ENCODE measurements at places on chromosomes 1 and 21.

GRCh38 chr1:229015806-229016205 is 255.1 kb upstream of the RAB4A start:
- DNase-seq, result no peak

DNA sequence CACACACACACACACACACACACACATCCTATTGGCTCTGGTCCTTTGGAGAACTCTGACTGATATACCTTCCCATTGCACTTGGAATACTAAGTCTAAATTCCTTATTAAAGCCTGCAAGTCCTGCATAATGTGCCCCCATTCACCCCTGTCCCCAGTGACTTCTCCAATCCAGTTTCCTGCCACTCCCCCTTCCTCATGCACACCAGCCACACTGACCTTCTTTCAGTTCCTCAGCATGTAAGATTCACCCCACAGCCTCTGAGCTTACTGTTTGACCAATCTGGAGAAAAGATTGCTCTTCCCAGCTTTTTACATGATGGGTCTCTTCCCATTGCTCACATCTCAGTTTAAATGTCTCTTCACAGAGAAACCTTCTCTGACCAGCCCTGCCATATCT is 146.6 kb downstream of the TBX15 start:
- DNase-seq, result no peak

GRCh38 chr1:15948595-15949452 is 27.1 kb downstream of the ZBTB17 start:
- DNase-seq, result no peak

GRCh38 chr21:29943885-29944284 is 4.1 kb upstream of the GRIK1 start:
- DNase-seq, result no peak

DNA sequence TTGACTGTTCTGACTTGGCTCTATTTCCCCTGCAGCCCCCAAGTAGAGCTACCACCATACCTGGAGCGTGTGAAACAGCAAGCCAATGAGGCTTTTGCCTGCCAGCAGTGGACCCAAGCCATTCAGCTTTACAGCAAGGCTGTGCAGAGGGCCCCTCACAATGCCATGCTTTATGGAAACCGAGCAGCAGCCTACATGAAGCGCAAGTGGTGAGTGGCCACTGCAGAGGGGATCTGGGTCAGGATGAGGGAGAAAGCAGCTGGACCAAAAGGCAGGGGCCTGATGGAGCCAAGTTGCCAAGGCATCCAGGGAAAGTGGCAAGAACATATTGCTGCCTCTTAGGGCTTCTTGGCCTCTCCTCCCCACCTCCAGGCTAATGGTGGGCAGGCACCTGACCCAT is 24.1 kb upstream of the TMEM222 start:
- DNase-seq, result no peak

DNA sequence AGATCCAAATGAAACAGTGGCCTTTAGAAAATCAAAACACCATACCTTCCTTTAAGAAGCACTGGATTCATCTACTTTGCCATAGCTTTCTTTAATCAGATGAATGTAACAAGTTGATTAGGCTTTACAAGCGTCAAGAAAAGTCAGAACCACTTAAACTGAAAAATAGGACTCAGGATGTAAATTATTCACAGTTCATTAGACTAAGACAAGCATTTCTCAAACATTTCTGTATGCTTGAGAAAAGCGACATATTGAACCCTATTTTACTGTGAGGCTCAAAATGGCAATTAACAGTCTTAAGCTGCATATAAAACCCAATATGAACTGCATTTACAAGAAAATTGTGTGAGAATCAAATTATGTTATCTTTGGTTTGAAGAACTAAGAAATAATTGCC is 256.7 kb upstream of the SNX7 start:
- no peak for DNase-seq

DNA sequence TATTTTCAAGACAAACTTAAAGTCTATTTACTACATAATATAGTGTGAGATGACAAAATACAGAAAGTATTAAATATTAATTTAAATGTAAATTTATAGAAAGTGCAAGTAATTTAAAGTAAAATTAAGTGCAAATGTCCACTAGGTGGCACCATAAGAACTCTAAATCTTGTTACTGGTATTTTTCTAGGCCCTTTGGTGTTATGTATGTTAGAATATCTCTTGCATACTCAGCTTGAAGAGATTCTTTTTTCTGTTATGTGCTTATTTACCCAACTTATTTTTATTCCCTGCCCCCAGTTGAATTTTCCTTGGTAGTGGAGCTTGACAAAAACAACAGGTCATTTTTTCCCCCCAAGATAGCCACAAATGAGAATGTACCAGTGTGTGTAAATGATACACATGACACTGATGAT is 71.5 kb downstream of the RPS6KC1 start:
- no peak for DNase-seq

Data from stimulated activated CD4-positive, alpha-beta T cell treated with anti-CD3 and anti-CD28 coated beads, TNF-alpha, amount 100 ng/mL, for 1 hour (primary cell).